ENCODE measurements at places on chromosomes 13 and 19.

DNA sequence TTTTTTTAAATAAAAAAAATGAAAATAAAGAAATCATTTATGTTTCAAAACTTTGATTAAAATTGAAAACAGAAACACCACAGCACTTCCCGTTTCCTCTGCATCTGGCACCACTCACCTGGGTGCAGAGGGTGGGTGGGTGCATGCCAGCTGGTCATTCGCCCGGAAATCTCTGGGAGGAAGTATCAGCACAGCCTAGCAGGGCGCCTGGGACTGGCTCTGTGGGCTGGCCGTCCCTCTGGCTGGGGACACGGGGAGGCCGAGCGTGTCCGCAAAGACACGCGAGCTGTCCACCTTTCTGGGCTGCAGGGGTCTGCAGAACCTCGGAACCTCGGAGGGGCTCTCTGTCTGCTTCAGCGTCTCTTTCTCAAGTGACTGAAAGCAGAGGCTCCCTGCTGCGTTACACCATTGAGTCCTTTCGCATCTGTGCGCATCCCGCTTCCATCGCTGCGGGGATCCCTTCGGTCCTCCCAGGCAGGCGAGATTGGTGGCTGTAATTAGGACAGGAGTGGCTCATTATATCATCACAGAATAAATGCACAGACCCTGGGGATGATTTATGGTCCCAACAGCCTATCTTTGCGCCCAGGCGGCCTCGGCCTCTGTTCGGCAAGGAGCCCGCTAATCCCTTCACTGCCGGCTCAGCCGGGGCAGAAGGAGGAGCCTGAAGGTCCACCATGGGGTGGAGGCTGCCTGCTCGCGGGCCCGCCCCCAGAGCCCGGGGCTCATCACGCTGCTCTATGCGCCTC, 17.2 kb downstream of the CRTC1 start:
- peak; percentile 37 for DNase-seq

- DNase-seq: no peak
Observed at GRCh38 chr13:110400786-110401533, 93.9 kb downstream of the COL4A2 start.

DNA sequence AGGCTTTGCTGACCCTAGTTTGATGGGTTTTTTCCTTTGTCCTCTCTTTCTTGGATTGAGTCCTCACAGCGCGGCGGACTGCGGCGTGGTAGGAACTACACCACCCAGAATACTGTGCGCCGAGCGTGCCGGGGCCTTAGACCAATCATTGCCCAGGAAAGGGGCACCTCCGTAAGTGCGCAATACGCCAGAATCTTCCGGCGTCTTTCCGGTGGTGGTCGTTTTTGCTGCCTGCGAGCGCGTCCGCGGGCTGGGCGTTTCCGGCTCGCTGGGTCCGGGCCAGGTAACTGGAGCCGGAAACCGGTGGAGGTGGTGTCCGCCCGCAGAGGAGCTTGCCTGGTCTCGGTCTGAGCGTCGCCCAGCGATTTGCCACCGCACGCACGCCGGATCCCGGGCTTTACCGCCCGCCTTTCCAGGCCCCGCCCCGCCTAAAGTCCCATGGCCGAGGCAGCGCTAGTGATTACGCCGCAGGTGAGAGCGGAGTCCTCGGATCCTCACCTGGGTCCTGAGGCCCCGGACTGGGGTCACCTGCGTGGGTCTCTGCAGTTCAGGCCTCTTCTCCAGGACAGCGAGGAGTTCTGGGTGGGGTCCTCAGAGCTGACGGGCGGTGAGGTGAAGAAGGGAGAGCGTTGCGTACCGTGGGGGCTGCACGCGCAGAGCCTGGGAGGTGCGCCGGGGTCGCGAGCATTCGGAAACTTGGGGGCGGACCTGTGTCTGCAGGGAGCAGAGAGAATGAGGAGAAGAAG, at the start of gene ZNF549:
Gene ZNF549, plus strand, starts transcription at position 221 of the 746 bp plus-strand sequence. Its CDS starts 218 bp downstream, at position 439.
- peak; percentile 71 for DNase-seq

DNA sequence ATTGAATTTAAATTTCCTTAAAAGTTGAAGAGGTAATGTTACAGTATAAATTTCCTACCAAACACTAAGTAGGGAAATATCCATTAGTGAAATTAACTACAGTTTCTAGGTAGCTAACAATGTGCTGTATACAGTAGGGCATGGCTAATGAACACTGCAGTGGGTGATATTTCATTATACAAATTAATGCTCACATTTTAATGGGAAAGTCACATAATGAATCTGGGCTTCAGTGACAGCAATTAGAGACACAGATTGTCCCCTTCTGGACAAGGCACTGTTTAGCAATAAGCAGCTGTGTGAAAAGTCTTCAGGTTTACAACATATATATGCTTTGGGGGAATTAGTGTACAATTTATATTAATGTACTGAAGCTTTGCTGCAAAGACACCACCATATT, 169.4 kb downstream of the ZNF536 start:
- no peak for DNase-seq

DNA sequence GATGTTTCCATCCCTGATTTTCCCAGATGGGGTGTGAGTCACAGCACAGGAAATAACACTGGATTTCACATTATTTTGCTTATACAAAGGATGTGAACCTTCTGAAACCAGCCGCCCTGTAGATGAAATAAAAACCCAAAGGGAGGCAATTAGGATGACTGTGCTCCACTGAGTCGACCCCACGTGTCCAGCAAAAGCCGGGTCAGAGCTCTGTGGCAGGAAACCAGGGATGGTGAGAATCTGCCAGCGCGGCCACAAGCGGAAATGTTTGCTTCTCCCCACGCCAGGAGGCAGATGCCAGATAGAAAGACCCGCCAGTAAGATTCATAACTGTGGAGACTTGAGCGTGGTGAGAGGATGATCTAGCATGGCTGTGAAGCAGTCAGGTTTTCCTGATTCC, 764.4 kb downstream of the LIG4 start:
- DNase-seq: no peak

GRCh38 chr13:24694907-24695306, 14.7 kb downstream of the ATP12A start:
- DNase-seq: no peak

GRCh38 chr13:100646030-100646673, 28.4 kb downstream of the TMTC4 start:
- peak; percentile 66 for DNase-seq

DNA sequence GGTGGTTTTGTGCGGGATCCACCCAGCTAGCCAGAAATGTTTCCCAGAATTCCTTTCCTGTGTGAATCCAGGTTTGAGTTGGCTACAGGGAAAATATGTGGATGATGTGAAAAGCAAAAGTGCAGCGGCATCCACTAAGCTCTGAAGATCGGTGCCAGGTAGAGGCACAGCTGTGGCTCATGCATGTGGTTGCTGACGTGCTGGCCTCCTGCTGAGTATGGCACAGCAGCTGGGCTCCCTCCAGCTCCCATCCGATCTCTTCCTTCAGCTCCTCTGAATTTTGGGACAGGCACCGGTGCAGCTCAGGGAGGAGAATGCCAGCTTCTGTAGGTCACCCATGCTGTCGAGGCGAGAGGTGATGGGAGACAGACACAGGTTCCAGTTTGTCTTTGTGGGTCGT, 84.0 kb upstream of the GSX1 start:
- no peak for DNase-seq

DNA sequence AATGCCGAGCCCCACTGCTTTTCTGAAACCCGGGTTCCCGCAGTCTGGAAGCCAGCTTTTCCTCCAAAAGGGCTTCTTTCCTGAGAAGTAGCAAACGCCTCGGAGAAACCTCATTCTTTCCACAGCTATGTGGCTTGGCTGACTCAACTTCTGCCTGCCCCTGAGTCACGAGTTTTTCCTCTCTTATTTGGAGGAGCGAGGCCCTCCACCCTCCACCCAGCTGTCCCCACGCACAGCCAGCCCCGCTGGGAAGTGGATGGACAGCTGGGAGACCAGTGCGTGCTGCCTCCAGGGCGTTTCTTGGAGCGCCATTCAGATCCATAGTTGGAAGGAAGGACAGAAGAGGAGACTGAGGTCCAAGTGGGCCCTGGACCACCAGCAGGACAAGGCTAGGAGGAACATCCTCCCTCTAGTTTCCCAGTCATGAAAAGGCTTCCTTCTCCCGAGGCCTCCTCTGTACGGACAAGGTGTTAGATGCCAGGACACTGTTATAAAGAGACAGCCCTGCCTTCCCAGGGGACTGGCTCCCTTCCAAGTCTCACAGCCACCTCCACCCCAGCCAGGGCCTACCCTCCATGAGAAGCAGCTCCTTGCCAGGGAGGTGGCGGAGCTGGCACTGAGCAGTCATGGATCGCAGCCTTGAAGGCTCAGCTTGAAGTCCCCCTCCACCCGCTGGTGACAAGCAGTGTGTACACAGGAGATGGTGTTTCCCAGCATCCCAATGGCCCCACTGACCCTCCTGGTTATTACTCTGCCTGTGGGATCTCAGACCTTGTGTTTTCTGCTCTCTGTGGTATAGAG, 2.5 kb upstream of the PLEKHF1 start:
- DNase-seq: no peak

Data from hippocampal formation (tissue), 2 donors.